Left cardiac atrium (tissue), 4 donors: ENCODE measurements at places on chromosomes 3 and 15.

- DNase-seq = no peak
Observed at GRCh38 chr15:44289259-44289790, 806 bp downstream of the GOLM2 start.

DNA sequence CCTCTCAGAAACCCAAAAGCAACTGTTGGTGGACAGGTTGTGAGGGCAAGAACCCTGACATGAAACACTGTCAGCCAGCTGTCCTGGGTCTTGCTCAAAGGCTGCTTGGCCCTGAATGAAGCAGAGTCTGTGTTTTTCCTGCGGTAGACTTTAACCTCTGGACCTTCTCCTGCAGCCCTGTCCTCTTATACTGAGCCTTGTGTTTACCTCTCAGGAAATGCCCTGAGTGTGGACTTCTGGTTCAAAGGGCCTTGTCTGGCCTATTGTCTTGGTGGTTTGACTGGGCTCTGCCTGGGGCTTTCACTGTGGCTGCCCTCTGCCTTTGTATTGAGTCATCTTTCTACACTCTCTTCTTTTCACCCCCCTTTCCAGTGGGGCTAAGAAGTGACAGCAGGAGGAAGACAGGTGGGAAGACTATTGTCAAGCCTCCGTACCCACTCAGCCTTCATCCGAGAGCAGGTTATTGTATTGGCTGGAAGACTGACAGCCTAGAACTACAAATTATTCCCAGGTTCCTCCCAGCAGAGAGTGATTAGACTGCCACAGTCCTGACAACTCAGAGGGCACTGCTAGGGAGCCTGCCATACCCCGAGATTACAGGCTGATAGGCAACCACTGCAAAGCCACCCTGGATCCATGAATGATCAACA lies 3.5 kb downstream of the SEC13 start:
- DNase-seq = no peak

DNA sequence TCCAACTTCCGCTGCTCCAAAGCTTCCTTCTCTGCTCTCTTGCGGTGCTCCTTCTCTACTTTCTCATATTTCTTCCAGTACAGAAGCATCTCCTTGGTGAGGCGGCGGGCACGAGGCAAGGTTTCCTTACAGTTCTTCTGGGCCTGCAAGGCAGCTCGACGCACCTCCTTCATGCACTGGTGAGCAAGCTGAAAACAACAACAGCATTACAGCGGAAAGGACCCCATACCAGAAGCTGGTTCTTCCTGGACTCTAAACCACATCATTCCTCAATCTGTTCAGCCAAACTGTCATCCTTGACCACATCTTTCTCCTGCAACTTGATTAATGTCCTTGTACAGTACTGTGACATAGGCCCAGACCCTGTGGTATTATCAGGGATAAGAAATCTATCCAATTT lies 36.4 kb downstream of the INO80 start:
- DNase-seq = no peak

GRCh38 chr3:112233083-112233482 lies 60.9 kb downstream of the SLC9C1 start:
- no peak for DNase-seq

DNA sequence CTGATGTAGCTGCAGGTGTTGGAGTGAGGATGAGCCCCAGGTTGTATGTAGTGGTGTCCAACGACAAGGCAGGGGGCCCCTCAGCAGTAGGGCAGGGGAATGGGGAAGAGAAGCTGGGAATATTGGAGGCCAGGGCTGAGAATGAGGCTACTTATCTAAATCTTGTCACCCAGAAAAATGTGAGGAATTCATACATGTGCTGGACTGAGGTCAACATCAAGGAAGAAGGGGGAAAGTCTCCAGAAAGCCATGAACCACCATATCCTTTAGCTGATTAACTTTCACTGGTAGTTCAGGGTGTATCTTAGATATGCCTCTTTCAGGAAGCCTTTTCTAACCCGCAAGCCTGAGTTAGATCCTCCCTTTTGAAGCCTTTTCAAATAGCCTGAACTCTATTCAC lies 22.6 kb upstream of the FSTL1 start:
- no peak for DNase-seq

DNA sequence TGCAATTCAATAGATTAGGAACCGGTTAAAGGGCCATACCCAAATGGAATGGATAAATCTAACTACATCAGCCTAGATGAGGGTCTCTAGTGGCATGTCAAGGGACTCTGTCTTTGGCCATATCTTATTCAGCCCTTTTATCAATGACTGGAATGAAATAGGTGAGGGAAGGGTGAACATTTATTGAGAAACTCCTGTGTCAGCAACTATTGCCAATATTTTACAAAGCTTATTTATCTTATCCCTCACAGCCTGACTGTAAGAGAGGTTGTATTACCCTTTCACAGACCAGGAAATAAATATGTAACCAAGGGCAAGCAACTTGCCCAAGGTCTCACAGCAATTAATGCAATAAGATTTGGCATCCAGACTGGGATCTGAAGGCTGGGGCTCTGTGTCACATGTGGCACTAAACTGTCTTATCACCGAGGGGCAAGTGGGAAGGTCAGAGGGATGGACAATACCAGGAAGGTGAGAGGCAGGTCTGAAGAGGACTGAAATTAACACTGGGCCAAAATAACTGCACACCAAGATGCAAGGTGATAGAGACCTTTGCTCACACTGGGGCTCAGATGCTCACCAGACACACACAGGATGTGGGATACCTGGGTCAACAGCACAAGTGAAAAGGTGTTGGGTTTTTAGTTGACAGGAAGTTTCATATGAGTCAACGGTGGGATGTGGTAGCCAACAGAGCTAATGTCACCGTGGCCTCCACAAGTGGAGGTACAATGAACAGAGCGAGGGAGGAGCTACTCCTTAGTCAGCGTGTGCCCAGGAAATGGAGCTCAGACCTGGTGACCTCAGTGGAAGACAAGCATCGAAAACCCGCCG lies 261.3 kb downstream of the RPLP1 start:
- DNase-seq = no peak

- DNase-seq = no peak
Observed at GRCh38 chr3:9211155-9211950, 38.1 kb downstream of the SRGAP3 start.

DNA sequence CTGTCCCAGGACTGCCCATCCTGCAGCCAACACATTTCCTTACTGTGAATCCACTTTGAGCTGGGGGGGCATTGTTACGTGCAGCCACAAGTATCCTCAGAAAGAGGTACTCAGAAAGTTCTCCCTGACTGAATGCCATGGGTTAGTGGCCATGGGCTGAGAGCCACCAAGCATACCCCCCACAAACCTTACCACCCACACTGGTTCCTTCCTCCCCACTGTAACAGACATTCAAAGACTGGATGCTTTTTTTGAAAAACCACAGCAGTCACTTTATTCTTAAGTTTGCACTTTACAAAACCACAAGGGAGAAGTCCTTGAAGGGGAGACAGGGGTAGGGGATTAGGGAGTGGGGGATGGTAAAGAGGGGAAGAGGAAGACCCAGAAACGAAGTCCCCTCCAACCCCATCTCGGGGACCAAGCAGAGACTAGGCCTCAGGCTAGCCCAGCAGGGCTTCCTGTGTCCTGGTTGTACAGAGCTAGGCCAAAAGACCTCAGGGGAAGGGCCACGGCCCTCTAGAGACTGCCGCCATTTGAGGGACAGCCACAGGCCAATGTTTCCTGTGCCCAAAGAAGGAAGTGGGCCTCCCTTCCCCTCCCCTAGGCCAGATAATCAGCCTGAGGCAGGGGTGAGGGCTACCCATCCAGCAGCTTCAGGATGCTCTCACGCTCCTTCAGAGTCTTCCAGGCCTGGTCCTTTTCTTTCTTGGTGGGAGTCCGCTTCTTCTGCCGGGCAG lies 10.1 kb upstream of the CAMK1 start:
- peak; percentile 24 for DNase-seq

DNA sequence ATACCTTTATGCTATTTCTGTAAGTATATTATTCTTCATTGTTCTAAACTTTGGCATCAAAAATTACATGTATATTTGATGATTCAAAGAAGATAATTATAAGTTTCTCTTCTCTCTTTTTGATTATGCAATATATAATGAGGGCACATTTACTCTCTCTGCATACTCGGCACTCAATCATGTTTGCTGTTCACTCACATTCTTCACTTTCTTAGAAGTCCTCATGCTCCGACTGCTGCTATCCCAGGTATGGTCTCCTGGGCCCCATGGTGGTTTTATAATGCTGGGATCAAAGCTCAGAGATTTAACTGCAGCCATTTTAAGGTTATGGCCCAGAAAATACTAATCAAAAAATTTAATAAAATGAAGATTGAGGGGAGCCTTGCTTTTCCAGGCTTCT lies 529.7 kb upstream of the IL12A start:
- DNase-seq = no peak

DNA sequence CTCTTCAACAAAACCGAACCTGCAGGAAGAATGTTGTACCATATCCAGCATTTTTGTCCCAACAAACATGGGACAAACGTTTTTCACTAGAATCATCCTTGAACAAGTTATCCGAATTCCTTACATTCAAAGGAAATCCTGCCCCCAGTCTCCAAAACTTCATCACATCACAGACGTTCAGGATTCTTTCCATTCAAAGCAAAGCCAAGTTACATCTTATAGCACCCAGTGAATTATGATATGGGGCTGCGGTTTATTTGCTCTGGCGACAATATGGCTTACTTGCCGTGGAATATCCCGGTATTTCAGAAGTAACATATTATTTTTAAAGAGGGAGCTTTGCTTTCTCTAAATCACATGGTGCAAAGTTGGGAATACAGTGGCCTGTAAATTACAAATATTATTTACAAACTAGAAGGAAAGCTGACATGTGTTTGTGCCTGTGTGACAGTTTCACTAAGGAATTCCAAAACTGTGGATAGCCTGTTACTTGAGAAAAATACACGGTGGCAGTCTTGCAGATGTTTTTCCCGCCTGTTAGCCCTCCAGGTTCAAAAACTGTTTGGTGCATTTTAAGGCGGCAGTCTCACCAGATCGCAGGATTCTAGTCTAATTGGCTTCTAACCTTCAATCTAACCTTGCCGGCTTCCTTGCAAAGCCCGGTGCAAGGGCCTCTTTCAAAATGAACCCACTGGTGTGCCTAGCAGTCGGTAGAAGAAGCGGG lies 736 bp upstream of the MBNL1 start:
- no peak for DNase-seq

DNA sequence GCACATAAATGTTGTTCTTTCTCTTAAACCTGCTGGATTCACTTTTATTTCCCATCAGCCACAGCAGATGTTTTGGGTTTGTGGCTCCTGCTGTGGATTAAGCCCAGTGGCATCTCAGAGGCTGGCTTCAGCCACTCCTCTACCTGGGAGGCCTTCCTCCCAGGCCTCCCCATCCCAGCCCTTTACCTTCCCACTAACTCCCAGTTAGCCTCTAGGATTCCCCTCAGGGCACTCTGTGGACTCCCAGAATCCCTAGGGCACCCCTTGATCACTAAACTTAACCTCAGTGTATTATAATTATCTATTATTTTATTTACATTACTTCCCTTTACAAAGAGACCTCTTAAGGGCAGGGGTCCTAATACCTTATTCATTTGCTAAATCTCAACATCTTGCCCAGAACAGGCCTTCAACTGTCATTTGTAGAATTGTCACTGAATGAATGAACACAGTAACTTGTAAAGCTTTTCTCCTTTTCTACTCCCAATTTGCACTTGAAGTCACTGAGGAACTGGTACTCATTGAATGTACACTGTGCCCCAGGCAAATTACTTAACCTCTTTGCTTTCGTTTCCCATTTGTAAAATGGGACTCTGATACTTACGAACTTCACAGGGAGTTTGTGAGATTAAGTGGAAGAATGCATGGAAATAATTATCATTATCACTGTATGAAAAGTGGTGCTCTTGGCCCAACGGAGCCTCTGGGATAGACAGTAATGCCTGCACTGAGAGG lies 8.3 kb downstream of the CCDC13 start:
- DNase-seq = no peak

- DNase-seq = no peak
Observed at GRCh38 chr3:189394599-189395121, 222.9 kb downstream of the TPRG1 start.

DNA sequence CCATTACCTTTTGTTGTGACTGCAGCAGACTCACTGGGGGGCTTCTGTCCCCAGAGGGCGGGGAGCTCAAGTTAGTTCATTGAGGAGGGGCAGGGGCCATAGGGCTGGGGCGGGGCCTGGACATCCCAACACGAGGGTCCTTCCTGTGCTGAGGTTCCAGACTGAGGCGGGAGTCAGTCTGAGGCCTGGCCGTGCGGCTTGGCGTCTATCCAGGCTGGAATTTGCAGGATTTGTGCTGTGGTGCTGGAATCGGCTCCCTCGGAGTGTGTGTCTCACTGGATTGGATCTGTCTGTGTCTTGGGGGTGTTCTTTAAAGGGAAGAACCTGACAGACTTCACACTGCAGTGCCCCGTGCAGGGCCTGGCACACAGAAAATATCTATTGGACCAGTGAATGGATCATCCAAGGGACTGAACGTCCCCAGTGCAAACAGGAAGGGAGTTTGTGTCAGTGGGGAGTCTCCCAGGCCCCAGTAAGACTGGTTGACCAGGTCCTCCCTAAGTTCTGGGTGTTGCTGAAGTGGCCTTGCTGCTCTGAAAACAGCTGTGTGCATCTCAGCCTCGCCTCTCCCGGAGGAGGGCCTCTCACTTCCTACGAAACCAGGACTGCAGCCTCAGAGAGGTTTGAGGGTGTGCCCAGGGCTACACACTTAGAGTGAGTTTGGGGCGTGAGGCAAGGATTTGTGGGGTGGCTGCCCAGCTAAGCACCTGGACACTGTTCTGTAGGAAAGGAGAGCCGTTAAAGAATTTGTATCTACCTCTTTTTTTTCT lies 26.1 kb downstream of the GOLGA6L2 start:
- no peak for DNase-seq

DNA sequence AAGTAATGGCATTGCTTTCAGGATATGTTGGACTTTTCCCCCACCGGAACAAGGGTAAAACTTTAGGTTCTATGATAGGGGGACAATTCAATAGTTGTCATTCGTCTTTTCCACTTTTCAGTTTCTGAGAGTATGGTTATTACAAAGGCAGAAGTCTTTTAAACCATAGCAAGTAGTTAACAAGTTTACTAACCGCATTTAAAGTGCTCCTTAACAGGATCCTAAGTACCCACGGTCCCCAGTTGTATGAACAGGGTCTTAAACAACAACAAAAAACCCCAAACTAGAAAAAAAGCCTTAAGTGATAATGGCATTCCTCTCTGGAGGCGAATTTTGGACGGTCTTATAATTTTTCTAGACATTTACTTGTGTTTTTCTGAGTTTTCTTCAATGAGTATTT lies 831 bp downstream of the IFT57 start:
- no peak for DNase-seq

GRCh38 chr15:86644339-86644738 lies 564.7 kb downstream of the AGBL1 start:
- DNase-seq = no peak

- peak; percentile 45 for DNase-seq
Observed at GRCh38 chr3:194283221-194284006, 67.7 kb downstream of the CPN2 start.

DNA sequence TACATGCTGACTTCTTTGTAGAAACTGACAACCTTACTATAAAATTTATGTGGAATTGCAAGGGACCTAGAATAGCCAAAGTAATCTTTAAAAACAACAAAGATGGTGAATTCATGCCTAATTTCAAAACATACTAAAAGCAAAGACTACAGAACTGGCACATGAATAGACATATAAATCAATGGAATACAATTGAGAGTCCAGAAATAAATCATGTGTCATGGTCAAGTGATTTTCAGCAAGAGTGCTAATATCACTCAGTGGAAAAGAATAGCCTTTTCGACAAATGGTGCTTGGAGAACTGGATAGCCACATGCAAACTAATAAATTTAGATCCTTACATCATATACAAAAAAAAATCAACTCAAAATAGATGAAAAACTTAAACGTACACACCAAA lies 8.7 kb downstream of the IMPG2 start:
- DNase-seq = no peak

- DNase-seq = no peak
Observed at GRCh38 chr3:80470433-80470832, 702.6 kb upstream of the ROBO1 start.
